ENCODE measurements at places on chromosomes 6 and 20.
A peak's percentile ranks its signal among the peaks of the same experiment; 100 is the strongest.

GRCh38 chr6:81298751-81299150 is 453.7 kb downstream of the TENT5A start:
- no peak for DNase-seq

DNA sequence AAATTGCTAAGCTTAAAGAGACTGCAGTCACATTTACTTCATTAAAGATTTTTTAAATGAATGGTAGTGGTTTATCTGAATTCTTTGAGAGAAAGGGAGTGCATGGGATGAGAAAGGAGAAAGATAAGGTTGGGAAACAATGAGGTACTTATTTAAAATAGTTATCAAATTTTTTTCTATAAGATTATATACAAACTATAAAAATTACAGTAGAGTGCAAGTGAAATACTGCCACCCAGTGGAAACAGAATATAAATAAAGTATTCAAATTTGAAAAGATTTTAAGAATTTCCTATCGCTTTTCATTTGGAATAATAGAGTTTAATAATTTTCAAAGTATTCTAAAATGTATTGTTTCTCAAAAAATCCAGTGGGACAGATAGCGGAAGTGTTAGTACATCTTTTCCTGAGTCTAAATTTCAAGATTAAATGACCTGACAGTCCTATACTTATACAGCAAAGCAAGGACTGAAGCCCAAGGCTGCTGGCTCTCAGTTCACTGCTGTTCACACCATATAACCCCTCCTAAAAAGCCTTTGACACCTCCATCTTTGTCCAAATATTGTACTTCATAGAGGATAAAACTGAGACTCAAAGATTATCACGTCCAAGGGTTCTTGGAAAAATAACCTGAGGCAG is 31.1 kb downstream of the EPM2A start:
- DNase-seq = no peak

DNA sequence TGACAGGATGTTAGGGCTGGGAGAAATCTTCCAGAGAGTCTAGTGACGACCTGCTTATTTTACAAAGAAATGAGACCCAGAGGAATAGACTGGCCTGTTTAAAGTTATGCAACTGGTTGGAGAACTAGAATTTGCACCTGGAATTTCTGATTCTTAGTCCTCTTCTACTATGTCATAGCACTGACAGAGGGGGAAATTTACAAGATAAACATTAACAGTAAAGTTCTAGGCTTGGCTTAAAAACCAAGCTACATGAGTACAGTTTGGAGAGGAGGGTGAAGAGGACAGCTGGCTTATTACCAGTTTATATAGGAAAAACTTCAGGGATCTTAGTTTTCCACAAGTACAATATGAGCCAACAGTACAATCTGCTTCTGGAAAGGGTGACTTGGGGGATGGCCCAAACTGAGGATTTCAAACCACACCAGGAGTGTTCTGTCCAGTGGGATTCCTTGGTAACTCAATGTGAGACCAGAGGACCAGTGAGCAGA is 269.6 kb downstream of the CD109 start:
- DNase-seq = no peak

DNA sequence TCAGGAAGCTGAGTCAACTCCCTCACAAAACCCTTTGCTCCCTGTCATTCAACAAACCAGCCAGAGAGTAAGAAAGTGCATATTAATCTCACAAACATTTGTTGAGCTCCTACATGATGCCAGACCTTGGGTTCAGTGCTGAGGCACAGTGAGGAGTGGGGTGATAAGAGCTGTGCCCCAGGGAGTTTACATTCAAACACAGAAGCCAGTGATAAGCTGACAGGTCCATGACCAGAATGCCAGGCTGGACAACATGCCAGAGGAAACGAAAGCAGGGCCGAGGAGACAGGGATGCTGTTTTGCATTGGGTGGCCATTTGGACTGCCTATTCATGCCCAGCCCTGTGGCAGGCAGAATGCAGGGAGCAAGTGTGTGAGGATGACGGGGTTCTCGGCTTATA is 76.7 kb downstream of the LRFN2 start:
- no peak for DNase-seq

- peak; percentile 12 for DNase-seq
Observed at GRCh38 chr20:21396599-21397340, 556 bp downstream of the NKX2-4 start.

DNA sequence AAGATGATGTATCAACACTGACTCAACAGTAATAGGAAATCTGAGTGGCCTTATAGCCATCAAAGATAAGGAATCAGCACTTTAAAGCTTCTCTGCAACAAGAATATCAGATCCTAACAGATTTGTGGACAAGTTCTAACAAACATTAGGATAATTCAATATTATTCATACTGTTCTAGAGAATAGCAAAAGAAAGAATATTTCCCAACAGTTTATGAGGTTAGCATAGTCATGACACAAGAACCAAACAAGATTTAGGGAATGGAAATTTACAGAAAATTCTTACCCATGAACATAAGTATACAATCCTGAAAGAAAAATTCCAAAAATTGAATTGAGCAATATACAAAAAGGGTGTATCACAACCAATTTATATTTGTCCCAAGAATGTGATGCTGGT is 64.3 kb upstream of the BTBD3 start:
- DNase-seq = no peak

DNA sequence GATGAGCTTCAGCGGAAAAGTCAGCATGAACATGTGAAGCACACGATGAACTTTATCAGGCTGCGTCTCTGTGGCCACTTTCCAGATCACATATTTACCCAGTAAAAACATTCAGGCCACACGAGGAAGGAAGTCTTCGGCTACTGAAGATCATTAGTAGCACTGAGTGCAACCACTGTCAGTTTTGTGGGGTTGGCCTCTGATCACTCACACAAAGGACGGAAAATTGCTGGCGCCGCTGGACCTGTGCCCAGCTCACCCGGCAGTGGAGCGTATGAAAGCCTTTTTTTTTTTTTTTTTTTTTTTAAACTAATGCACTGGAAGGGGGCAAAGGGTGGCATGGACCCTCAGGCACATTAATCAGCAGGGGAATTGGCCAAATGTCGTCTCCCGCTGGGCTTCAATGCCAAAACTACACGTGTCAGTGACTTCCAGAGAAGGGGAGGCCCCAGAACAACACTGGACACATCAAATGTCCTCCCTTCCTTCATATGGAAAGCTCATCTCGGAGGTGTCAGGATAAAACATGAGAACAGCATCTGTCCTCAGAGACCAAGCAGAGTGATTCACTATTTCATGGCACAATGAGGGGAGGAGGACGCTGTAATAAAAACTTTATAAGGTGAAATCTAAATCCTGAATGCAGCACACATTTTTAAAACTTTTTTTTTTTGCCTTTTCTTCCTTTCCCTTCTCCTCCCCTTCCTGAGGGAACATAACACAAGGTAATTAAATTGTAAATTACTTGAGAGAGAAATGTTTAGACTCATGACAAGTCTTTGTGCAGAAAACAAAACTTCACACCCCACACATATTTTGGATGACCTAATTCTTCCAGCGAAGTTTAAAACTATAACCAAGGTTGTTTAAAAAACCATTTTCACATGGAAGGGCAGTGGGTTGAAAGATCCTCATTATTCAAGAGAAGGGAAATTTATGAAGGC is 223.4 kb downstream of the FOXC1 start:
- no peak for DNase-seq

GRCh38 chr6:105402090-105402938 is 568 bp downstream of the PREP start:
- DNase-seq = peak; percentile 55

GRCh38 chr6:101926149-101926925 is 532.8 kb downstream of the GRIK2 start:
- DNase-seq = no peak

DNA sequence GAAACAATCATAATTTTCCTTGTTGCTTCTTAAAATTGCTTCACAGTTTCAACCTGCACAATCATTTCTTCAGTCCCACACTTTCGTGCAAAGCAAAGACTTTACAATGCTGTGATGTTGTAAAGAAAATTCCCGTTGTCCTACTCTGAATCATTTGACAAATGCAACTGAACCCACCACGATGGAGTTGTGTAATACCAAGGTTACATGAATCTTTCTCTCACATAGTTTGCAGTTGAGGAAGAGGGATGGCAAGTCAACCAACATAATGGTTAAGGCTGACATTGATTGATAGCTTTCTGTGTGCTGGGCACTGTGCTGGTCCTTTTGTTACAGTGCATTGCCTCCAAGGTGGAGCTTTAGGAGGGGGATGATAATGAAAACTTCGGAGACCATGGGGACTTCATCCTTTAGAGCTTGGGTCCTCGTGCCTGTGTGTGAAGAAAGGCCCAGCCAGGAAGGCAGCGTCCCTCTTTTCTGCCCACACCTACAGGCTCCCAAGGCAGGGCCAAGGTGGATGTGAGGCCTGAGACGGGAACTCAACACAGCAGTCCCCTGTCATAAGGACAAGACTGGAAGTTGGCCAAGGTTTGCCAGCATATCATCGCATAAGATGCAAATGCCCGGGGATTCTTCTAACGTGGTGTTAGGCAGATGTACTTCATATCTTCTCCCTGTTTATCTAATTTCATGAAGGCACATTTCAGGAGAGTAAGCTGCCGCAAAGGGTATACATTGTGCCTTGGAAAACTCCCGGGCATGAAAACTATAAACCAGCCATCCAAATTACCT is 96.9 kb downstream of the LY86 start:
- DNase-seq = no peak

GRCh38 chr6:56501993-56502392 is 140.7 kb downstream of the DST start:
- no peak for DNase-seq

DNA sequence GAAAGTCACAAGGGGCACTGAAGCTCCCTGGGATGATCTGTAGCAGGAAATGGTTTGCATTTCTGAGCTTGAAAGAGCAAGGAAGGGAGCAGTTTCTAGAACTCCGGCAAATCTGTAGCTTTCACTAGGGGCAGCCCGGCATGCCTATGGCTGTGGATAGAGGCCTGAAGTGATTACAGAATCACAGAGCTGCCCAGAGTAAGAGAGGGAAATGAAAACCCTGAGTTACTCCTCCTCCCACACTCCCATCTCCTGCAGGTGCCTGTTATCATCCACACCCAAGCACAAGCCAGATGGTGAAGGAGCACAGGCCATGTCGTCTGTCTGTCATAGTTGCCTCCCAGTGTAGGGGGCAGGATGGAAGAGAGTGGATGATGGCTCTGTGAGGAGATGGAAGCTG is 37.1 kb downstream of the HLA-F start:
- DNase-seq = no peak

DNA sequence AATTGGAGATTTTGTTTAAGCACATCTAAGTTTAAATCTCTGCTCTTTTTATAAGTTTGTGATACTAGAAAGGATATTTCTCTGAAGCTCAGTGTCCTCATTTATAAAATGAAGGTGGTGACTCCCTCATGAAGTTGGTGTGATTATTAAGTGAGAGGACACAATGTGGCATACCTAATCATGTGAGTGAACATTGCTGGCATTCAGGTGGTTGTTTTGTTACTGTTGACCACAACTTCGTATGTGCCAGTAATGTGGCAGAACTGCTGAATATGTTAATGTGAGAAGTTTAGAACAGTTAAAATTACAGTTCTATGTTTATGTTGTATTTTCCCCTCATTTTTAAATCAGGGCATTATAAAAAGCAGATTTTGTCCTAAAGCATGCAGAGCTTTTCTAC is 127.2 kb downstream of the STXBP5 start:
- no peak for DNase-seq

DNA sequence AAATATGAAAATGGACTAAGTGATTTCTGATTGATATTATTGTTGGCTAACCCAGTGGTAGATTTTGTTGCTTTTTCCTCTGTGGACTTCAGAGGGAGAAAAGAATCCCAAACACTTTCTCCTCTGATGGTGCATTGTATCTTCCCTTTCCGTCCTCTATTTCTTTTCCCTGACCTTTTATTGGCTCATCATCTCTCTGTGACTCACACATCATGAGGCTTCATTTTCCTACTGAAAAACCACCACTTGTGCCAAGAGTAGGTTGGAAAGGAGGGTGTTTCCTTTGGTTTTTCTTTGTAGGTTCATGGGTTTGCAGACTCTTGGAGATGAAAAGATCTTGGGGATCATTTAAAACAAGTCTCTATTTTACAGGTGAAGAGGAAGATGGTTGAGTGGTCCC is 311.7 kb upstream of the JAG1 start:
- no peak for DNase-seq

- DNase-seq = no peak
Observed at GRCh38 chr6:14451594-14452374, 334.2 kb downstream of the CD83 start.

DNA sequence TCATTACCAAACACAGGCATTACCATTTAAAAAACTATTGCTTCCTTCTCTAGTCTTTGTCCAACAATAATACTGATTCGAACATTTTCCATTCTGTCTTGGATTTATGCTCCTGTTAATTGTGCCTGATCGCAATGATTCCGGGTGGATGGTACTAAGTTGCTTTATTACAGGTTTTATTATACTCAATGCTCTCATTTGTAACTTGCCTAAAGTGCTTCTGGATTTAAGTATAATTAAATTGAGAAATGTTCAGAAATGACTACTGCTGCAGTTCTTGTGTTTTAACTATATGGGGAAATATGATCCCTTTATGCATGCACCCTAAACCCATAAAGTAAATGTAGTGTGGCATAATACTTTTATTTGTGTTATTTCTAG is 7.2 kb downstream of the TFAP2A start:
- no peak for DNase-seq

DNA sequence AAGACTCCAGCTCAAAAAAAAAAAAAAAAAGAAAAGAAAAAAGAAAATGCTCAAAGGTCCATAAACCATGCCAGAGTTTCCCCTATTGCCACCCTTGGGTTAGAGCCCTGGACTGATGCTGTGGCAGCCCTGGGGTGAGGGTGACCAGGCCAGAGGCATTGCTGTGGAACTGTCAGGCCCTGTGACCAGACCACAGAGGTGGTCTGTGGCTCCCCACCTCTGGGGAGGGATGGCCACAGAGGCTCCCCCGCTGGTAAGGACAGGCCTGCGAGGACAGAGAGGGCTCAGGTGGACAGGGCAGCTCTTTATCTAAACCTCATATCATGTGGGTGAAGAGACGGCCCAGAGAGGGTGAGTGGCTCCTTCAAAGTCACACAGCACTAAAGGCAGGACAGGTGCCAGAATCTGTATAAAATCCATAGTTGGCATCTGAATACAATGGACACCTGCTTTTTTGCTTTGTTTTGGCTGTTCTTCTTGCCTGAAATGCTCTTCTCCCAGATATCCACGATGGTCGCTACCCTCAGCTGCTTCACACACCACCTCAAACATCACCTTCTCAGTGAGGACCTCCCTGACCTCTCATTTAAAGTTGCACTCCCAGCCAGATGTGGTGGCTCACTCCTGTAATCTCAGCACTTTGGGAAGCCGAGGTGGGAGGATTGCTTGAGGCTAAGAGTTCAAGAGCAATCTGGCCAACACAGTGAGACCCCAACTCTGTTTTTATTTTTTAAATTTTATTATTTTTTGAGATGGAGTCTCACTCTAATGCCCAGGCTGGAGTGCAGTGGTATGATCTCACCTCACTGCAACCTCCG is 22.5 kb upstream of the SPDEF start:
- no peak for DNase-seq

DNA sequence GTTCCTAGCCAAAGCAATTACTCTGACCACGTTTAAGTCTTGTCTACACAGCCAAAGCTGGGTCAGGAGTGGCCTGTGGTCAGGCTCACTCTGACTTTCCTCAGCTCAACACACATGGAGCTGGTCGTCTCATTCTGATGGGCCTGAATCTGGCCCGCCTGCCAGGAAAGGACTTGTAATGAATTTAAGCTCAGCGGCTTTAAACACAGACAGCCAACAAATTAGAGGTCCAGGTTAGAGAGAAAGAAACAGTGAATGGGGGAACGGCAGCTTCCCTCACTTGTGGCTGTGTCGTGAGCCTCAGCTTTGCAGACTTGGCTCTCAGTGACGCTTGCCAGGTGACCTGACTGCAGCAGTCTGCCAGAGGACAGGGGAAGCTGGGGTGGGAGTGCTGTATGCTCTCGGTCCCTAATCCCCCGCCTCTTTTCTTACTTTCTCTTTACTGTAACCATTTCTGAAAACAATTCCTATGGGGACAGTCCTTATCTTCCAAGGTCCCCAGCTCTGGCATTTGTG is 121.9 kb upstream of the AGPAT4 start:
- no peak for DNase-seq

All from activated CD8-positive, alpha-beta T cell treated with anti-CD3 and anti-CD28 coated beads for 36 hours (primary cell).